Activated CD4-positive, CD25-positive, alpha-beta regulatory T cell treated with anti-CD3 and anti-CD28 coated beads, Interleukin-2, amount 50 U/mL, for 16 hours (primary cell): ENCODE measurements at places on chromosomes 3 and 15.

DNA sequence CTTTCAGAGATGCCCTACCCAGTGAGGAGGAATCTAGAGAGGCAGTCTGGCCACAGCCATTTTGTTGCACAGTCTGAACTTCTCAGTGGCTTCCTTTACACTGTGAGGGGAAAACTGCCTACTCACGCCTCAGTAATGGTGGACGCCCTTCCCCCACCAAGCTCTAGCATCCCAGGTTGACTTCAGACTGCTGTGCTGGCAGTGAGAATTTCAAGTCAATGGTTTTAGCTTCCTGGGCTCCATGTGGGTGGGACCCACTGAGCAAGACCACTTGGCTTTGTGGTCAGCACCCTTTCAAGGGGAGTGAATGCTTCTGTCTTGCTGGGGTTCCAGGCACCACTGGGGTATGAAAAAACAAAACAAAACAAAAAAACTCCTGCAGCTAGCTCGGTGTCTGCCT, 663.2 kb upstream of the ZNF385D start:
- no peak for DNase-seq

- DNase-seq = no peak
Measured at GRCh38 chr3:4629095-4630007, 136.2 kb downstream of the ITPR1 start.

- no peak for DNase-seq
Measured at GRCh38 chr3:23017801-23018200, 185.3 kb upstream of the UBE2E2 start.

DNA sequence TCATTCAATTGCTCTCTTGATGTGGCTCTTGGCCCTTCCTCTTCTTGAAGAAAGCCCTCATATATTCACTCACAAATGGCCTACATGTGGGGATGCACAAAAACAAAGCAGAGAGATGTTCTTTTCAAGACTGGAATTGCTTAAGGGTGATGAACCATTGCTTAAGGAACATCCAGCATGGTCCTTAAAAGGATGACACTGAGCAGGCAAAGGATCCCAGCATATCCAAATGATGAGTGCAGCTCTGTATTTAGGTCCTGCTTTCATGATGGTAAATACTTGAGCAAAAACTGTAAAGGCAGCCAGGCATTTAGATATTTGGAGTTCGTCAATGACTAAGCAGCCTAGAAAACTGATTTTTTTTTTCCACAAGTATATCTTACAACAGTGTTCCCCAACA, 173.8 kb upstream of the ARRDC4 start:
- no peak for DNase-seq

GRCh38 chr3:192260116-192261010, 467.0 kb downstream of the FGF12 start:
- no peak for DNase-seq

GRCh38 chr3:42545284-42545900, 36.4 kb downstream of the SEC22C start:
- DNase-seq = no peak

GRCh38 chr15:89349206-89349558, 14.6 kb upstream of the POLG start:
- DNase-seq = no peak
